ENCODE measurements at places on chromosomes 6 and 20.

DNA sequence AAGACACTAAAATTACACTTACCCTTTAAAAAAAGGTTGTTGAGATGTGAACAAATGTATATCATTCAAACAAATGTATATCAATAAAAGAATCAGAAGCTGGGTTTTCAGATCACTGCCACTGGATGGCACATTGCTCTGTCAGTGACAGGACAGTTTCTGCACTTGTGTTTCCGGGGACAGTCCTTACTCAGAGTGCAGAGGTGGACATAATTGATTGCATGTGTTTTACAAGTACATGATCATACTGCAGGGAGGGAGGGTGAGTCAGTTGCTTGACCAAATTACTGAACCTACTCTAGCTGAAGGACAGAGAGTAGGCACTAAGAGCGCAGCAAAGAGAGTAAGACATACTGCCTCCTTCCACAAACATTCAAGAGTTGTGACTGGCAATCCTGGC lies 302.3 kb downstream of the TENT5A start:
- no peak for DNase-seq

DNA sequence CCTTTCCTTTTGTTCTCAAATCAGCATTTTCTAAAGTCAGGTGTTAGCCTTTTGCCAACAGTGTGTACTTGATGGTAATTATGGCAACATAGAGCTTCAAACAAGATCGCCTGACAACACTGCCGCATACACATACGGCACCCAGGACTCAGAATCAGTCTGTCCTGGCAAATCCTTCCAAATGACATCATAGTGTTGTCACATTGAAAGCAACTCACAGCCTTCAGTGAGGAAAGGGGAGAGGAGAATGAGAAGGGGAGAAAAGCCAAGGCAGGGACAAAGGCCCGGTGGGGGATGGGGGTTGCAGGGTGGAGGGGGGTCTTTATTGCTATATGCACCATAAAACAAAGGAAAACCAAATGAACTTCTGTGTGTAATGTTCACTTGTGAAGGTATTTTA lies 65.7 kb upstream of the PTGIS start:
- no peak for DNase-seq

GRCh38 chr6:14038467-14039437 lies 78.8 kb upstream of the CD83 start:
- no peak for DNase-seq

- DNase-seq: no peak
Observed at GRCh38 chr6:136370988-136371728, 81.5 kb upstream of the BCLAF1 start.

DNA sequence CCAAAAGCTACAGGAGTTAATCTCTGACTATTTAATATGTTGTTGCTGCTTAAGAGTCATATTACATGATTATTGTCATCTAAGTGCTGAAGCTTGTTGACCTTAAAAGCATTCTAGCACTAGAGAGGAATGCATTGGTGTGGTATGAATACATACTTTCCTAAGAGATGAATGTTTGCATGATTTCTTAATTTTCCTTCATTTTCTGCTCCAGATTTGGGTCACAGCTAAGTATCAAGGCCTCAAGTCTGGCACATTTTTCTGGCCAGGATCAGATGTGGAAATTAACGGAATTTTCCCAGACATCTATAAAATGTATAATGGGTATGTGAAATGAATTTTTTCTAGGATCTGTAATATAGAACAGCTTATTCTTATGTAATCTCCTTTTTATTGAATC lies 53.6 kb downstream of the ENPP1 start:
- DNase-seq: no peak

GRCh38 chr6:28673787-28674671 lies 148.3 kb downstream of the GPX5 start:
- peak; percentile 76 for DNase-seq

GRCh38 chr6:83044091-83044768 lies 21.4 kb downstream of the UBE3D start:
- DNase-seq: no peak

DNA sequence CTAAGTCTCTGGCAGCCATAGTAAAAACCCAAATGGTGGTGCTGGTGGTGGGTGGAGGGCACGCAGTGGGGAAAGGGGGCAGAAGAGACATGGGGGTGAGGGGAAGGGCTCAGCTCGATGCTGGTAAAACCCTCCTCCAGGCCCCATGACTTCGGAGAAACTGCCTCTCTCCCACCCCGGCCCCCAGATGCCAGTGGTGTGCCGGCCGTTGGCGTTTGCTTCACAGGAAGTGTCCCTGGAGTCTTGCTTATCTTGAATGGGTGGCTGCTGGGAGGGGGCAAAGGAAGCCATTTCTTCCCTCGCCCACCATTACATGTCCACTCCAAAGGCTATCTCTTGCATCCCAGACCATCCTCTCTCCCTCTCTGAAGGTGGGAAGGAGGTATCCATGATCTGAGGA lies 25.4 kb downstream of the VEGFA start:
- no peak for DNase-seq

- no peak for DNase-seq
Observed at GRCh38 chr6:85321906-85322305, 128.0 kb upstream of the NT5E start.

- no peak for DNase-seq
Observed at GRCh38 chr20:20524756-20525155, 156.9 kb downstream of the INSM1 start.

Measured in stimulated activated CD4-positive, alpha-beta T cell treated with anti-CD3 and anti-CD28 coated beads, Interleukin-1b, Interleukin-23, amount 100 ng/mL, for 48 hours (primary cell).